Left ventricle myocardium inferior (tissue), 1 donor: ENCODE measurements at places on chromosomes 6 and 20. TPM values are rescaled to one million over a fixed set of nuclear protein-coding genes. Genes with fewer than 3 reads are reported as not detected.

GRCh38 chr6:160121981-160122380 is 366 bp downstream of the SLC22A1 start:
- no peak overlapping the region for H3K27ac ChIP-seq
- H3K4me1 ChIP-seq = no peaks in the 10 kb centered on the region
- no peak overlapping the region for H3K4me3 ChIP-seq
- peaks cover 13% of the 10 kb centered on the region for H3K36me3 ChIP-seq
- DNase-seq = no peak
- no peaks in the 10 kb centered on the region for H3K27me3 ChIP-seq

GRCh38 chr6:137487181-137487868 is 6.9 kb downstream of the OLIG3 start:
- no peak overlapping the region for H3K27ac ChIP-seq
- no peak overlapping the region for H3K4me3 ChIP-seq
- peaks cover 18% of the 10 kb centered on the region for H3K4me1 ChIP-seq
- no peaks in the 10 kb centered on the region for H3K36me3 ChIP-seq

DNA sequence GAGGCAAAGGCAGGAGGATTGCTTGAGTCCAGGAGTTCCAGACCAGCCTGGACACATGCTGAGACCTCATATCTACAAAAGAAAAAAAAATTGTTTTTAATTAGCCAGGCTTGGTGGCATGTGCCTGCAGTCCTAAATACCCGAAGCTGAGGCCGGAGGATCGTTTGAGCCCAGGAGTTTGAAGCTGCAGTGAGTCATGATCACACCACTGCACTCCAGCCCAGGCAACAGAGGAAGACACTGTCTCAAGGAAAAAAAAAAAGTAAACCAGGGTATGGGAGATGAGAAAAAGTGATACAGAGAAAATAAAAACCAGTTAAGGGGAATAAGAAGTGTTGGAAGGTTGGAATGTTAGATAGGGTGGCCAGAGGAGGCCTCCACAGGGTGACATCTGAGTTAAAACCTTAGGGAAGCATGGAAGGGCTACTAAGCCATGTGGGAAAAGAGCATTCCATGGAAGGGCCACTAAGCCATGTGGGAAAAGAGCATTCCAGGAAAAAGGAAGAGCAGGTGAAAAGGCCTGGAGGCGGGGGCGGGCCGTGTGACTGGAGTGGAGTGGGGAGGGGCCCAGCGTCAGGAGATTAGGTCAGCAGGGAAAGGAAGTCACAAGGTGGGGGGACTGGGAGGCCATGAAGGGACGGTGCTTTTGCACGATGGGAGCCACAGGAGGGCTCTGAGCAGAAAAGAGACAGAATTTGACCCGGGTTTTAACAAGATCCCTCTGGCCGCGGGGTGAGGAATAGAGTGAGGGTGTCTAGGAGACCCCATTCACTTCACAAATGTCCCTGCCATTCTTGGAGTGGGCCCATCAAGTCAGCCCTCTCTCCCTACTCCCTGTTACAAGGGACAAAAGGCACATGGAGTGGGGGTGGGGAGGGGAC is 18.3 kb downstream of the CPNE5 start:
- H3K27me3 ChIP-seq = no peaks in the 10 kb centered on the region
- no peak overlapping the region for H3K4me3 ChIP-seq
- H3K27ac ChIP-seq = no peak overlapping the region

GRCh38 chr20:35607003-35607735 is 8.5 kb upstream of the SPAG4 start:
- H3K4me3 ChIP-seq = no peak overlapping the region
- DNase-seq = no peak
- peaks cover 6% of the 10 kb centered on the region for H3K4me1 ChIP-seq
- H3K27ac ChIP-seq = no peak overlapping the region

DNA sequence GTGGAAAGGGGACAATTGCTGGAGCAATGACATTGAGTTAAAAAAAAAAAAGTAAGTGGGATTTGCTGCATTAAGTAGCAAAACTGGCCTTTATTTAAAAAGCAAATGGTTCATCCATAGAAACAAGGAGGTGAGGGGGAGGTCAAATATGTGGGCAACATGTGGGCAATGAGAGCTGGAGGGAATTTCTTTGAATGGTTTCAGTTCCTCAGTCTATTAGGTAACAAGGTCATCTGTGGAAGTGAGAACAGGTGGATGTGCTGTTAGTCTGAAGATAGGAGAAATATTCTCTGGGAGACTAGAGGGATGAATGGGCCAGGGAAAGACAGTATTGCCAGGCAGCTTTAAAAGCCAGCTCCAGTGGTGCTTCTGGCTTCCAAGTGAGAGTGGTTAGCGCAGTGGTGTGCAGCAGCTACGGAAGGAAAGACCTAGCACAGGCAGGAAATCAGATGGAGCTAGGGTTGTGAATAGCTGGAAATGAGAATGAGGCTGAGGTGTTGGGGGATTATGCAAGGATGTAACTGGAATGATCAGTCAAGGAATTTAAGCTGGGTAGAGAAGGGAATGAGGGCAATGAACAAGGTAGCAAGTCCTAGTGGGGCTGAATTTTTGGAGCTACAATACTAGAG is 727.6 kb downstream of the PTPRT start:
- no peak overlapping the region for H3K27ac ChIP-seq
- no peak for DNase-seq

GRCh38 chr6:156852147-156852857 is 75.1 kb downstream of the ARID1B start:
- H3K27ac ChIP-seq = peak overlapping the region; percentile 76
- peaks cover 98% of the 10 kb centered on the region for H3K4me1 ChIP-seq
- peak overlapping the region; percentile 6 for H3K4me3 ChIP-seq
- H3K36me3 ChIP-seq = no peaks in the 10 kb centered on the region
- H3K27me3 ChIP-seq = no peaks in the 10 kb centered on the region

GRCh38 chr6:5215159-5215558 is 45.6 kb downstream of the LYRM4 start:
- H3K27ac ChIP-seq = no peak overlapping the region
- H3K4me1 ChIP-seq = peaks cover 45% of the 10 kb centered on the region
- no peaks in the 10 kb centered on the region for H3K27me3 ChIP-seq
- DNase-seq = no peak

MUC22 gene
- 0.08 TPM for total RNA-seq

RNF182 gene
- not detected for total RNA-seq

HAO1 gene
- not detected for total RNA-seq

RHAG gene
- total RNA-seq = 0.44 TPM

RTF2 gene
- 88.7 TPM for total RNA-seq

PRKN gene
- total RNA-seq = 25.5 TPM

EMILIN3 gene
- 4.2 TPM for total RNA-seq
